Activated T-cell treated with anti-CD3 and anti-CD28 coated beads for 24 hours (primary cell): ENCODE measurements at places on chromosomes 11 and 22.

GRCh38 chr11:71302534-71302909, 50.1 kb upstream of the SHANK2 start:
- DNase-seq = no peak

DNA sequence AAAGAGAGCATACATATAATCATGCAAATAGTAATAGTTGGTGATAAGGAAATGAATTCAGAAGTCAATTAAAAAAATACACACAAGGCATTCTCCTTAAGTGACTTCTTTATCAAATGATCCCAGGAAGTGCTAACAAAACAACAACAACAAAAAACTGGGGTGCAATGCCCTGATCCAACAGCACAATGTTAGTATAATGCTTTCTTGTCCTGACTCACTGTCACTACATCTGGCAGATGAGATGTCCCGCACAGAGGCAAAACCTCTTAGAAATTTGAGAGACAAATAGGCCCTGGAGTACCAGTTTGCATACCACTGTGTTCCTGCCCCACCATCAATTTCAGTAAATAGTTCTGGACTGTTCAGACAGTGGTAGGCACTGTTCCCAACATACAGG, 11.0 kb upstream of the AMBRA1 start:
- DNase-seq = no peak

- no peak for DNase-seq
Observed at GRCh38 chr11:121792185-121792584, 323.8 kb downstream of the BLID start.

- DNase-seq = no peak
Observed at GRCh38 chr11:27722117-27722952, 22.1 kb upstream of the BDNF start.

DNA sequence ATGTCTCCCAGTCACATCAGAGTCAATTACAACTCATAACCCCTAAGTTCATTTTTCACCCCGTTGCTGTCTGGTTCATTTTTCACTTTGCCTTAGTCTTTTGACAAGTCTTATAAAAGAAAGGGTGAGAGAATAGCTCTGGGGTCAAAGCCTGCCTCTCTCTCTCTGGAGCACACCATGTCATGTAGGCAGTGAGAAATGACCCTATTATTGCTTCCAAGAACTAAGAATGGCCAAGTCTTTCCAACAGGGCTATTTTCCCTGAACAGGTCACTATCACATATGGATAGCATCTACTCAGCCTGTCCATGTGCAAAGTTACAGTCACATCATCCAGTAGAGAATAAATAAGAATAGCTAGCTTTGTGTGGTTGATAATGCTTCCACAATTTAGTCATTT, 655.5 kb upstream of the LRRC4C start:
- no peak for DNase-seq

- no peak for DNase-seq
Observed at GRCh38 chr11:91749251-91749650, 475.4 kb upstream of the FAT3 start.

GRCh38 chr22:22973336-22973735, 85.7 kb downstream of the IGLL5 start:
- no peak for DNase-seq

DNA sequence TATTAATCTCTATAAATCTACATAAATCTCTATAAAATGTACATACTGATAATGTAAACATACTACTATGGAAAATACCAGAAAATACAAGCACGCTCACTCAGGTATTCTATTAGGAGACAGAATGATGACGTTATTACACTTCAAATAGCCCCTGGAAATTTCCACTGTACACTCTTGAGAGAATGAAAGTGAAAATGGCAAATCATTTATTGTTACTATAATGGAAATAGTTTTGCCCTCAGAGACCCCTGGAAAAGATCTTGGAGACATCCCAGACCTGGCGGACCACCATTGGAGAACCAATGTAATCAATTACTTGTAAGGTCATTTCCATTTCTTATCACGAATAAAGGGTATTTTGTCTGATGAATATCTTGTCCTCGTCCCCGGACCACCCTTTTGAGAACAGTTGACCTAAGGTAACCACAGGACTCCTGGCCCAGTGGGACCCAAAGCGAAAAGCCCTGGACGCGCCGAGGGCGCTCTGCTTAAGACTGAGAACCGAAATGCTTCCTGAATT, 509 bp upstream of the PRRG4 start:
- no peak for DNase-seq
